ENCODE measurements at places on chromosomes 1 and 21.

- DNase-seq, result no peak
These were observed 124.6 kb downstream of the KIF26B start for GRCh38 chr1:245279346-245279745.

GRCh38 chr1:236303675-236304074 lies 21.9 kb upstream of the ERO1B start:
- DNase-seq, result no peak

DNA sequence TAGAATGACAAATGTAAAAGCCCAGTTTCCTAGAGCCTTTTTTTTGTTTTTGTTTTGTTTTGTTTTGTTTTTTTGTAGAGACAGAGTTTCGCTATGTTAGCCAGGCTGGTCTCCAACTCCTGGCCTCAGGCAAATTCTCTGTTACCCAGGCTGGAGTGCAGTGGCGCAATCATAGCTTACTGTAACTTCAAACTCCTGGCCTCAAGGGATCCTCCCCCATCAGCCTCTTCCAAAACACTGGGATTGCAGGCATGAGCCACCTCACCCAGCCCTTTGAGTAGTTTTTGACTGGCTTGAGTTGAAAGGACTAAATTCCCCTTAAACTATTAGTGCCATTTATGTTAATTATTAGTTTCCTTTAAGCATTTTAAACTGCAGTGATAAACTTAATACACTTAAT lies 28.8 kb upstream of the ZBTB18 start:
- DNase-seq, result no peak

- DNase-seq, result peak; percentile 79
These were observed 23.7 kb downstream of the RNU5D-1 start for GRCh38 chr1:44707112-44707881.

Measured in HFF-Myc (cell line).